ENCODE measurements at places on chromosomes 16 and 17.

DNA sequence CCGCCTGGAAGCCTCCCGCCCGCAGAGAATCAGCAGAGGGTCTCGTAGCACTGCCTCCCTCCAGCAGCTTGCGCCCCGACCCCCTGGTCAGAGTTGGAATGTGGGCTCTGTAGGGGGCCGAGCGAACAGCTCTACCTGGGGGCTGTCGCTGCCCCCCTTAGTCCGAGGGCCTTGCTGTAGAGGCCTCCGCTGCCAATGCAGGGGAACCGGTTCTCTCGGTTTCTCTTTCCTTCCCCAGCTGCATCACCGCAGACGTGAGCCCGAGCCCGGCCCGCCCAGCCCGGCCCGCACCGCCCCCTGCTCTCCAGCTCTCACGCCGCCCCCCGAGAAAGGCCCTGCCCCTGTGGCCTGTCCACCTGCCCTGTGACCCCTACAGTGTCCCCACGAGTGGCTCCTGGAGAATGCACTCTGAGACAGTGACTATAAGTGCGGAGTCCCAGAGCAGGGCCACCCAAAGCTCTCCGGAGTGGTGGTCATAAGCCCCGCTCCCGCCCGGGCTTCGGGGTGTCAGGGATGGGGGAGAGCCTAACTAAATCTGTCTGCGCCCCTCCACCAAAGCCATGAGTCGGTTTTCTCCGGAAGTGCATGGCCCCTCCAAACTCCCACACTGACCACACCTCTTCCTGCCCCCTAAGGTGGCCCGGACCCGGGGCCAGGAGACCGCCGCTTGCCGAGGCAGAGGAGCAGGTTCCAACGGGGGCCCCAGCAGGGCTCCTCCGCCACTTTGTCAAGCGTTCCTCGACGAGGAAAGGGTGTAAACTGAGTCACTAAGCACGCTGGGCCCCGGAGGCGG lies 1.7 kb downstream of the ARHGAP27 start:
- no peak overlapping the region for H3K27ac ChIP-seq
- H3K4me1 ChIP-seq = no peaks in the 10 kb centered on the region
- no peak for DNase-seq

DNA sequence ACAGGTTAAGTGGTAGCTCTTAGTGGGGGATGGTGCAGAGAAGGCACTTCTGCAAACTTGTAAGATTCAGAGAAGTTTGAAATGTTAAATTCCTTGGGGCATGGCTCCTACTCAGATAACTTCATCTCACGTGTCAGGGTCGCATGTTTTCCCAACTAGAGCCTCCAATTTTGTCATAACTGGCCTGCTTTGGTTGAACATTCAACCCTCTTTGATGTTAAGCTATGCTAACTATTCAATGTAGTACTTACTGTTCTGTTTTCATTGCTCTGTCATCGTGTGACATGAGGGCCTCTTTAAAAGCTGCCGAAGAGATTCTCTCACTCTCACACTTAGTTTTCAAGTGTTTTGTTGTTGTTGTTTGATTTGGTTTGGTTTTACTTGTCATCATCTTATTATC lies 280.8 kb downstream of the CDH11 start:
- no peaks in the 10 kb centered on the region for H3K4me1 ChIP-seq
- no peak for DNase-seq
- no peak overlapping the region for H3K27ac ChIP-seq
- no peaks in the 10 kb centered on the region for H3K36me3 ChIP-seq

DNA sequence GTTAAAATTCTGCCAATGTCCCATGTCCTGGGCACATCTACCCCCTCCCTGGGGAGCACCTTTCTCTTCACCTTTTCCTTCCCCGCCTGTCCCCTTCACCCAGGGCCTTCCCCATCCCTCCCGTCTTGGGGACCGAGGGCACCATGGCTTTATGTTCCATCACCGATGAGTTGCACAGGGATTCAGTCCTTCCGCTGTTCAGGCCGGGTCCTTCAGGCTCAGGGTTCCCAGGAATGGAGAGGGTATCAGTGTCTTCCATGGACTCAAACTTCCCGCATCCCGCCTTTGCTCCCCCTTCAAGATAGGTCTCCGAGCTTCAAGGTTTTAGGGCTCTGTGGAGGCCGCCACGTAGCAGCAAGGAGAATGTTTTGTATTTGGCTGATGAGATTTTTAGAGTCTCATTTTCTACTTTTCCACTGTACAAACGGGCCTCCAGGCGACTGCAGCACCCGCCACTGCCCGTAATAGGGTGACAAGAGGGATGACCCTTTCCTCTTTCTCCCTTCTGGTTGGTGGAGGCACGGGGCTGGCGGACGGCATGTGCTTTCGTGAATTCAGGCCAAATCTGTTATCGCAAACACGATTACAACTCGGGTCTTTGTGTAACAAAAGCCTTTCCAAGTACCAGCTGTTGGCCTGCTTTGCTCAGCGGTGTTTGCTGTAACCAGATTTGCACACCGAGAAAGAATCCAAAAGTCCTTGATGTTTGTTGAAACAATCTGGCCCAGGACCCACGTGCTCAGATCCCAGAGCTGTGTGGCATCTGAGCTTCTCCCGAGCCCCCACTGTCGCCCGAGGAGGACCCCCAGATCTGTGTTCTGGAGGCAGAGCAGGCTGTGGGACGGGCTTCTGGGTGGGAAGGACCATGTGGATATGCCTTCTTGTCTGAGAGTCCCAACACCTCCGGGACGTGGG lies 236.3 kb downstream of the SEC14L1 start:
- DNase-seq = no peak
- H3K27me3 ChIP-seq = no peaks in the 10 kb centered on the region
- H3K27ac ChIP-seq = peak overlapping the region; percentile 97
- peaks cover 48% of the 10 kb centered on the region for H3K4me1 ChIP-seq

DNA sequence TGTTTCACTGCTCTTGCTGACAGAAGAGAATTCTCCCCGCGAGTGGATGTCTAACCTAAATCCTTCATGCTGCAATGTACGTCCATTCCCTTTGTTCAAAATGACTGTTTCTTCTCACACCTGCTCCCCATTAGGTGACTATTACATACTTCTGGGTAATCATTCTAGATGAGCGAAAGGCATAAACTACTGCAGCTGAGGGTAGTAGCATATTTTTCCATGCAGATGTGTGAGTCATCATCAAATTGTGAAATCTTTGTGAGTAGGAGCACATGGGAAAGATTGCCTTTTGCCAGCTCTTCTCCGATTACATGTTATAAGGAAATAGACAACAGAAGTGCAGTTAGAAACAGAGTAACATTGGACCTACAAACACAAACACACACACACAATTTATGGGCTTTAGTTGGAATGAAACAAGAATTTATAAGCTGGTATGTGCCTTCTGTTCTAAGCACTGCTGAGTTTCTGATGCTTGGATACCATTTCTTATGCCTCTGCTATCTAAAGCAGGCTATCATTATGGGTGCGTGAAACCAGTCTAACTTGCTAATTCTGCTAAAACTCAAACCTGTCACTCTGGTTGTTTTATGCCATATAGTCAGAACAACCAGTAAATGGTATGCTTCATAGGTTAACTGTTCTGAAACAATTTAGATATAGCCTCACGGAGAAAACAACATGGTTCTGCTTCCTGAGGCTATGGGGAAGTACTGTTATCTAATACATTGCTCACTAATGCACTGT lies 346.9 kb upstream of the PSMD7 start:
- H3K4me1 ChIP-seq = no peaks in the 10 kb centered on the region
- no peak overlapping the region for H3K4me3 ChIP-seq
- no peaks in the 10 kb centered on the region for H3K36me3 ChIP-seq
- H3K27ac ChIP-seq = peak overlapping the region; percentile 65
- DNase-seq = peak; percentile 38
- no peaks in the 10 kb centered on the region for H3K27me3 ChIP-seq

- no peaks in the 10 kb centered on the region for H3K36me3 ChIP-seq
- H3K4me3 ChIP-seq = no peak overlapping the region
- peaks cover 9% of the 10 kb centered on the region for H3K27me3 ChIP-seq
These were observed 19.2 kb downstream of the FMNL1 start for GRCh38 chr17:45240905-45241327.

- no peaks in the 10 kb centered on the region for H3K36me3 ChIP-seq
- DNase-seq = no peak
- H3K4me3 ChIP-seq = no peak overlapping the region
- no peaks in the 10 kb centered on the region for H3K4me1 ChIP-seq
- no peaks in the 10 kb centered on the region for H3K27me3 ChIP-seq
These were observed 426.3 kb downstream of the SLC39A11 start for GRCh38 chr17:72665852-72666851.

- no peaks in the 10 kb centered on the region for H3K27me3 ChIP-seq
- H3K27ac ChIP-seq = no peak overlapping the region
- H3K4me3 ChIP-seq = no peak overlapping the region
- no peak for DNase-seq
These were observed 395.0 kb upstream of the SOX9 start for GRCh38 chr17:71725811-71726210.
